ENCODE measurements at places on chromosomes 16 and 17. TPM values are rescaled to one million over a fixed set of nuclear protein-coding genes. Genes with fewer than 3 reads are reported as not detected.

- DNase-seq = no peak
Measured at GRCh38 chr17:21215935-21216334, 2.0 kb upstream of the TMEM11 start.

DNA sequence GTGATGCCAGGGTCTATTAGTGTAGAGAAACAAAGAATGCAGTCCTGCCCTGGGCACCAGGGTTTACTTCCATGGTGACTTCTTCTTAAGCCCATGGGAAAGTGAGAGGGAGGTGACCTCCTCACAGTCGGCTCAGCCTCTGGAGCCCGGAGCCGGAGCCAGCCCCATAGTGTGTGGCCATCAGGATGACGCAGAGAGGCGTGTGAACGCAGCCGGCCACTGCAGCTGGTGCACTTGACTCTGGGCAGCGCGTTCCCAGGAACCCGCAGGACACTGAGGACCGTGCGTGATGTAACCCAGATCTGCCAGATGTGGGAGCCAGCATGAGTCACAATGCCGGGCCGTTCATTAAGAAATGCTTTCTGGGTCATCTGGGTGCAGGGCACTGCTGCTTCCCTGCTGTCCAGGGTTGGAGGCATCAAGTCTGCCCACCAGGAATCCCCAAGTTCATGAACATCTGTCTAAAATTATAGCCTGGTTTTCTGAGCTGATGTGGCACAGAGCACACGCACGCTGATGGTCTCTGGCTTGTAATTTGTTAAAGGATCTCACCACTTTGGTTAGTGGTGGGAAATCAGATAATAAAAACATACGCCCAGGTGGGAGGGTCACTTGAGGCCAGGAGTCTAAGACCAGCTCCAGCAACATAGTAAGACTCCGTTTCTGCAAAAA is 114.1 kb downstream of the PITPNC1 start:
- DNase-seq = peak; percentile 24

- no peak for DNase-seq
Measured at GRCh38 chr16:29148867-29149272, 164.0 kb downstream of the LAT start.

DNA sequence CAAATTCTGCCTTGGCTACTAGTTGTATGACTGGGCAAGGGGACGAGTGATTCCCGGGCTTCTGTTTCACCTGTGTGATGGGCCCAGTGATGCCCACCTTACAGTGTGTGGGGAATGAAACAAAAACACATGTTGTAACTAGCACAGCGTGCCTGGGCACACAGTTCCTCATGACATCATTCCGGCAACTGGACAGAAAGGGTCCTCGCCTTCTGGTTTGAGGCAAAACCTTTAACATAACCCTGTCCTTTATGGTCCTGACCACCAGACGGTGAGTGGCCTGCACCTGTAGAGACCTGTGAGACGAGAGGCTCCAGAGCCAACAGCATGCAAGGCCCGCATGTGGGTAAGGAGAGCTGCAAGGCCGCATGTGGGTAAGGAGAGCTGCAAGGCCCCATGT is 7.7 kb upstream of the SLC38A8 start:
- DNase-seq = no peak

DNA sequence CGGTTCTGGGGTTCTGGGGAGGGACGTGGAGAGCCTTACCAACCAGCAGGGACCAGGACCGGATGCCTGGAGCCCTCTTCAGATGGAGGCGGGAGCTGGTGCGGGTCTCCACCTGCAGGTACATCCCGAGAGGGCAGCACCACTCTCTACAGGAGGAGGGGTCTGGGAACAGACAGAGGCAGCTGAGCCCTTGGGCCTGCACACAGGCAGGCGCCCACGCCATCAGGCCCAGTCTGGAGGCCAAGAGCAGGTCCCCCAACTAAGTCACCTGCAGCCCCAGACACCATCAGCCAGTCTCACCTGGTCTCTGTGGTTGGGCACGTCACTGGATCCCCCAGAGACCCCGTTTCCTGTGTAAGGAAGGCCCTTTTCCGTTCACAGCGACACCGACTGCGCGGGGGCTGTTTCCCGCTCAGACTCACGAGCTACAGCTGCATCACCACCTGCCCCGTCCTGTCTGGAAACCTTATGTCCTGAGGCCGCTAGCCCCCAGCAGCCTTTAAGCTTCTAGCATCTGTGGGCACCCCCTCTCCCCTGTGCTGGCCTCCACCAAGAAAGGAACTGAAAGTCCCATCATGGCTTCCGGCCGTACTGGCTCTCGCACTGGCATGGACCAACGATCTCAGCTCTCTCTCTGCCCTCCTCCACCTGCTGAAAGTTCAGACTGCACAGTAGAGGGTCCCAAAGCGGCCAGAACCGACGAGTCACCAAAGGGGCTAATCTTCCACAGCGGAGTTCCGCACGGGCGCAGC is 1.2 kb downstream of the CYBC1 start:
- DNase-seq = no peak

DNA sequence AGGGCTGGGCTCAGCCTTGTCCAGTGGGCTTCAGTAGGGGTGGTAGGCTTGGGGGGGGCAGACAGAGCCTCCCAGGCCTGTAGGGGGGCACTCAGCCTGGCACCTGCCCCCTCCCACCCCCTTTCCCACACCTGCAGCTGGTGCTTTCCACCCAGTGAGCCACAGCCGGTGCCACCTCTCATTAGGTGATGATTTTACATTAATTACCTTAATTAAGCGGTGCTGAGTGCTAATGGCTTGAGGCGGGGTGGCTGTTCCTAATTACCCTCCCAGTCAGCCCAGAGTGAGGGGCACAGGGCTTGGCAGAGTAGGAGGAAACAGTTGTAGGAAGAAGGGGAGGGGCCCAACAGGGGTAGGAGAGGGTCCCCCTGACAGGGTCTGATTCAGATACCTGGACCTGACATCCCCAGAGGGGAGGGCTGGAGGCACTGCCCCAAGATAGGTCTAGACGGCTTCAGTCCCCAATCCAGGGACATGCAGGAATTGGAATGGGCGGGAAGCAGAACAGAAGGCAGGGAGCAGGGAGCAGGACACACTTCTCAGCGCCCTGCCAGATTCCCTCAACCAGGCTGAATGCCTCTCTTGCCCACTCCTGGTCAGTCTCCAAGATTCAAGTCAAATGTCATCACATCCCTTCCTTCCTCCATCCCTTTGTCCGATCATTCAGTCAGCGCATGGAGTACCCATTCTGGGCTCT is 26.5 kb upstream of the PHF12 start:
- no peak for DNase-seq

- no peak for DNase-seq
Measured at GRCh38 chr17:7382901-7383300, 2.0 kb downstream of the TNK1 start.

Gene TUBD1
- total RNA-seq = 8.3 TPM

- no peak for DNase-seq
Measured at GRCh38 chr16:3570420-3571062, 6.7 kb downstream of the NLRC3 start.

GRCh38 chr16:23859713-23860269 is 24.0 kb downstream of the PRKCB start:
- DNase-seq = no peak

Gene C17orf78
- not detected for total RNA-seq

DNA sequence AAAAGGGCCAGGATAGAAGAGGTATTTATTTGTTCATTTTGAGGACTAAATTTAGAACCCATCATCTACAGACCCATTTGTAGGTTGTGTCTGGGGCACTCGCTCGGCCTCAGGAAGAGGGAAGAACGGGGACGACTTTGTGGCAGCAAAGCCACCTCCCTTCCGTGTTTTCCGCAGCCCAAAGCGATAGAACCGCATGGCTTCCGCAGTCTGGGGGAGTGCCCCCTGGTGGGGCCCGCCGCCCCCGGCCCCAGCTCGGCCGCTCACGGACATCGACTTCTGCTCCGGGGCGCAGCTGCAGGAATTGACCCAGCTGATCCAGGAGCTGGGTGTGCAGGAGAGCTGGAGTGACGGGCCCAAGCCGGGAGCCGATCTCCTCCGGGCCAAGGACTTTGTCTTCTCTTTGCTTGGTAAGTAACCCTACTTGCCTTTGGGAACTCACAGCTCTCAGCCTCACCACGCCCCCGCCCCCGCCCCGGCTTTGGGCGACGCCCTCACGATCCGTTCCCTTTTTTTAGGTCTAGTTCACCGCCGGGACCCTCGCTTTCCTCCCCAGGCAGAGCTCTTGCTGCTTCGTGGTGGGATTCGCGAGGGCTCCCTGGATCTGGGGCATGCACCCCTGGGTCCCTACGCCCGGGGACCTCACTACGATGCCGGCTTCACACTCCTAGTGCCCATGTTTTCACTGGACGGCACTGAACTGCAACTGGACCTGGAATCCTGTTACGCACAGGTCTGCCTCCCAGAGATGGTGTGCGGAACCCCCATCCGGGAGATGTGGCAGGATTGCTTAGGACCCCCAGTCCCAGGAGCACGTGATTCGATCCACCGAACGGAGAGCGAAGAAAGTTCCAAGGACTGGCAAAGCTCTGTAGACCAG is 681 bp downstream of the TMEM102 start:
- DNase-seq = peak; percentile 39

GRCh38 chr16:59060207-59060606 is 326.1 kb upstream of the GOT2 start:
- no peak for DNase-seq

DNA sequence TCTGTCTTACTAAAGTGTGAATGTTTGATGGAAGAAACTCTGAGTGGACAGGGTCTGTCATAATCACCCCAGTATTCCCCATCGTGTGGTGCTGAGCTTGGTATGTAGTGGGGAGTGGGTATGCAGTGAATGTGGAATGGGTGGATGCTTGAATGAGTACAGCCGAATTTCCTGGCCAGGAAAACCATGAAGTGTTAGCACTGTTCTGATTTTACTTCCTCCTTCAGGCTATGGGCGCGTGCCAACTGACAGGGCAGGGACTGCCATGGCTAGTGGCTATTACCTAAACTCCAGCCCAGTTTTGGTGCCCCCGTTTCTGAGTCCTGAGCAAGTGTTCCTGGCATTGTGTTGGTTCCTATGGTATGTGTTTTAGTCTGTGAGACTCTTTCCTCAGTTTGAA is 48.6 kb downstream of the PRKCA start:
- DNase-seq = no peak

- DNase-seq = no peak
Measured at GRCh38 chr16:69812688-69813014, 50.5 kb downstream of the WWP2 start.

GRCh38 chr17:76753061-76753961 is 15.4 kb downstream of the MFSD11 start:
- DNase-seq = no peak

DNA sequence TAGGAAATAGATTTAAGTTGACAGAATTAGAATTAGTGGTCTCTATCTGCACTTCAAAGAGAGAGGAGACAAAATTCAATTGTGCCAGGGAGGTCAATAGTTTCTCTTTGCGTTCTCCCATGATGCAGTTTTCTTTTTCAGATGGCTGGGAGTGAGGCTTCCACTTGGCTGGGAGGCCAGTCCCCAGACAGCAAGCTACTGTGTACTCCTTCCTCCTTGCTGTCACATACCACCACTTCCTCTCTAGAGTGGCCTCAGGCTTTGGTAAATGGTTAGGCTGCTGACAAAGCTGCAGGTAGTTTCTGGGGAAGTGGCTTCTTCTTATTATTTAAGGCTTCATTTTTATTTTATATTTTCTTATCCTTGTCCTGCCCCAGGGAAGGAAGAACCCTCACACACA is 106.2 kb upstream of the HS3ST4 start:
- no peak for DNase-seq

DNA sequence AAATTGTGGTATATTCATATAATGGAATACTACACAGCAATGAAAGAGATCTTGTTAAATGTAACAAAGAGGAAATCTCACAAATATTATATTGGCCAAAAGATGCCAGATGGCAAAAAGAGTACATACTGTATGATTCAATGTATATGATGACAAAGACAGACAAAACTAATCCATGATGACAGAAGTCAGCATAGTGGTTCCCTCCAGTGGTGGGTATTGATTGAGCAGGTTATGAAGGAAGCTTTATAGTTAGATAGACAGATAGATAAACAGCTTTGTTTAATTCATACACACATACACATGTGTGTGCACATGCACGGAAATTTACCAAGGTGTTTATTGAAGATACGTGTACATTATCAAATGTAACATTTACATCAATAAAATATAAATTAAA is 74.4 kb upstream of the SMIM36 start:
- no peak for DNase-seq

- peak; percentile 43 for DNase-seq
Measured at GRCh38 chr16:610513-611381, 20.0 kb upstream of the WFIKKN1 start.

Gene SEC14L5
- under 0.01 TPM for total RNA-seq

- no peak for DNase-seq
Measured at GRCh38 chr17:75753514-75754377, 11.2 kb downstream of the GALK1 start.

Gene CCL16
- 0.13 TPM for total RNA-seq

DNA sequence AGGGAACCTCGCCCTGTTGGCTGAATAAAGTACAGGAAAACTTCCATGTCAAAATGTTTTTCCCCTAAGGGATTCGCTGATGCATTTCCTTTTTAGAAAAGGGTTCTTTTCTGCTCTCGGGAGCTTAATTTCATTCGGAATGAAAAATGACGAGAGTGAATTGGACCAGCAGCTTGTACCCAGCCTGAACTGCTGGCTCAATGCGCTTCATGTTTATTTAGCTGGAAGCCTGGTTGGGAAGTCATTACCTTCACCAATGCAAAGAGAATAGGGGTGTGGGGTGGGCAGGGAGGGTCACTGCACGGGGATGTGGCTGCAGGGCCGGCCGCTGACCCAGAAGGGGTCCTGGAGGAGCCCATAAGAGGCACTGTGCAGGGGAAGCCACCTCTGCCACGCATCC is 207.7 kb downstream of the ENGASE start:
- no peak for DNase-seq

GRCh38 chr16:23874613-23875294 is 39.0 kb downstream of the PRKCB start:
- no peak for DNase-seq

- DNase-seq = no peak
Measured at GRCh38 chr16:57091200-57091974, 996 bp upstream of the CPNE2 start.

DNA sequence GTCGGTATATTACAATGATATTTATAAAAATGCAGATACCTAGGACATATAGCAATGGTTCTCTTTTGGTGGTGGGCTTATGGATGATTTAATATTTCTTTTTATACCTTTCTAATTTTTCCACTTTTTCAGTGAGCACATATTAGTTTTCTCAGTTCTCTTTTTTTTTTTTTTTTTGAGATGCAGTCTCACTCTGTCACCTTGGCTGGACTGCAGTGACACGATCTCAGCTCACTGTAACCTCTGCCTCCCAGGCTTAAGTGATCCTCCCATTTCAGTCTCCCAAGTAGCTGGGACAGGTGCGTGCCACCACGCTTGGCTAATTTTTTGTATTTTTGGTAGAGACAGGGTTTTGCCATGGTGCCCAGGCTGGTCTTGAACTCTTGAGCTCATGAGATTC is 15.1 kb downstream of the MAP3K14 start:
- no peak for DNase-seq

Gene CTDNEP1
- total RNA-seq = 25.9 TPM

Gene MMP2
- total RNA-seq = 16.3 TPM

Data from dermis microvascular lymphatic vessel endothelial cell (primary cell).